ENCODE measurements at places on chromosomes 4 and X. TPM values are rescaled to one million over a fixed set of nuclear protein-coding genes. Genes with fewer than 3 reads are reported as not detected.

The TMEM271 gene
- total RNA-seq: not detected

The SSX3 gene
- not detected for total RNA-seq

The CSAG3 gene
- total RNA-seq: not detected

The MAP3K15 gene
- total RNA-seq: 1.3 TPM

The KANTR gene
- total RNA-seq: 7.7 TPM

The PI4K2B gene
- 10.3 TPM for total RNA-seq

The CXCL3 gene
- 3.7 TPM for total RNA-seq

The SMARCAD1 gene
- 57.1 TPM for total RNA-seq

The RAB39B gene
- total RNA-seq: 7.2 TPM

- no peak for DNase-seq
- H3K27me3 ChIP-seq: no peaks in the 10 kb centered on the region
- no peak overlapping the region for H3K27ac ChIP-seq
- H3K4me3 ChIP-seq: no peak overlapping the region
- no peaks in the 10 kb centered on the region for H3K4me1 ChIP-seq
Measured at GRCh38 chrX:134649770-134650169, 8.5 kb downstream of the PLAC1 start.

DNA sequence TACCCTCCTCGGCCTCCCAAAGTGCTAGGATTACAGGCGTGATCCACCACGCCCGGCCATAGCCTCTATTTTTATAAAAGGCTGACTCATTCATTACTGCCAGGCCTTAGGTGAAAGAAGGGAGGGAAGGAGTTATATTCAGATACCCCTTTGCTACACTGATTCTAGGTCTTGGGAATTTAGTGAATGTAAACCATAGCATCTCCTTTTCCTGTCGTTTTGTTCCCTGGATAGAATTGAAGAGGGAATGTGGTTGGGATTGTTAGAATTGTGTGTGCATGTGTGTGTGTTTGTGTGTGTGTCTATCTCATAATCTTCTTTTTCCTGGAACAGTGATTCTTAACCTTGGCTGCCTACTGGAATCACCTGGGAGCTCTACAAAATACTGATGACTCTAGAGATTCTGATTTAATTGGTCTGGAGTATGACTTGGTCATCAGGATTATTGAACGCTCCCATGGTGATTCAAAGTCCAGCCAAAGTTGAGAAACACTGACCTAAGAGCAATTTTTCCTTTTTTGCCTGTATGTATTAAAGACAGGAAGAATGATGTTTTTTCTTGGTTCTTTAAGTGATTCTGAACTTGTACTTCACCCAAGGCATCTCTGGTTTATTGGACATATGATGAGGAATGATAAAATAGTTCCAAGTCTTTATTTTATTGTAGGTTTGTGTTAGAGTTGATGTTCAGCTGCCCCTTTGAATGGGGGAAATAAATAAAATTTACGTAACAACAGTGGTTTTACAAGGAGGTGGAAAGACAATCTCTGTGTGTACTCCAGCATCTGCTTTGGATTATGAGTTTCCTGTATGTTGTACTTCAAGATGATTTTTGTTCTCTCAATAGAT is 37.0 kb downstream of the NAP1L5 start:
- H3K36me3 ChIP-seq: peaks cover 8% of the 10 kb centered on the region
- no peak for DNase-seq
- H3K4me1 ChIP-seq: no peaks in the 10 kb centered on the region
- H3K4me3 ChIP-seq: no peak overlapping the region

- H3K36me3 ChIP-seq: peaks cover 4% of the 10 kb centered on the region
- no peak for DNase-seq
- no peak overlapping the region for H3K27ac ChIP-seq
- H3K27me3 ChIP-seq: no peaks in the 10 kb centered on the region
Measured at GRCh38 chr4:55993994-55994663, 45.4 kb downstream of the CEP135 start.

DNA sequence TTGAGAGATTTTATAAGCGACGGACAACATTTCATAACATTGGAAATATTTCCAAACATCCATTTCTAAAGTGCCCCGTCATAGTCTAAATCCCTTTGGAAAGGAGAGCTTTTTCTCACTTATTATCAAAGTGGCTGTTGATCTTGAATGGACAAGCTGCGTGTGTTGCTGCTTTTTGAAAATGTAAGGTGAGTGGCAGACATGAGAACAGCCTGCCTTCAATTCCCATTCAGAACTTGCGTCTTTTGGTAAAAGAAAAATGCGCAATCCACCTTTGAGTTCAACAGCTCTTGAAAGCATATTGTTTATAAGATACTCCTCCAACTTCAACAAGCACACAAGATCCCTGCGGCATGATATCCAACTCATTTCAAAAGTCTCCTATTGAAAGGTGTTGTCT is 138.2 kb upstream of the PSAPL1 start:
- DNase-seq: no peak
- H3K27me3 ChIP-seq: no peaks in the 10 kb centered on the region
- no peak overlapping the region for H3K4me3 ChIP-seq
- H3K27ac ChIP-seq: no peak overlapping the region
- H3K36me3 ChIP-seq: peaks cover 12% of the 10 kb centered on the region
- no peaks in the 10 kb centered on the region for H3K4me1 ChIP-seq

- DNase-seq: no peak
- H3K4me3 ChIP-seq: no peak overlapping the region
- H3K4me1 ChIP-seq: no peaks in the 10 kb centered on the region
- peaks cover 2% of the 10 kb centered on the region for H3K36me3 ChIP-seq
Measured at GRCh38 chrX:154900323-154900722, 14.2 kb downstream of the F8A1 start.

- no peaks in the 10 kb centered on the region for H3K4me1 ChIP-seq
- DNase-seq: no peak
- H3K27me3 ChIP-seq: no peaks in the 10 kb centered on the region
- no peak overlapping the region for H3K4me3 ChIP-seq
- no peaks in the 10 kb centered on the region for H3K36me3 ChIP-seq
Measured at GRCh38 chrX:115491766-115492165, 69.2 kb upstream of the PLS3 start.

GRCh38 chr4:33948921-33949320 is 2295.4 kb downstream of the ARAP2 start:
- H3K27ac ChIP-seq: no peak overlapping the region
- H3K4me1 ChIP-seq: no peaks in the 10 kb centered on the region
- H3K4me3 ChIP-seq: no peak overlapping the region
- DNase-seq: no peak
- no peaks in the 10 kb centered on the region for H3K36me3 ChIP-seq

GRCh38 chr4:10048941-10049697 is 27.8 kb upstream of the SLC2A9 start:
- no peak overlapping the region for H3K27ac ChIP-seq
- H3K4me3 ChIP-seq: no peak overlapping the region
- DNase-seq: no peak
- peaks cover 3% of the 10 kb centered on the region for H3K36me3 ChIP-seq
- no peaks in the 10 kb centered on the region for H3K27me3 ChIP-seq

GRCh38 chrX:44459501-44459900 is 83.2 kb downstream of the FUNDC1 start:
- H3K36me3 ChIP-seq: no peaks in the 10 kb centered on the region
- H3K4me1 ChIP-seq: no peaks in the 10 kb centered on the region
- no peak for DNase-seq
- no peak overlapping the region for H3K27ac ChIP-seq

DNA sequence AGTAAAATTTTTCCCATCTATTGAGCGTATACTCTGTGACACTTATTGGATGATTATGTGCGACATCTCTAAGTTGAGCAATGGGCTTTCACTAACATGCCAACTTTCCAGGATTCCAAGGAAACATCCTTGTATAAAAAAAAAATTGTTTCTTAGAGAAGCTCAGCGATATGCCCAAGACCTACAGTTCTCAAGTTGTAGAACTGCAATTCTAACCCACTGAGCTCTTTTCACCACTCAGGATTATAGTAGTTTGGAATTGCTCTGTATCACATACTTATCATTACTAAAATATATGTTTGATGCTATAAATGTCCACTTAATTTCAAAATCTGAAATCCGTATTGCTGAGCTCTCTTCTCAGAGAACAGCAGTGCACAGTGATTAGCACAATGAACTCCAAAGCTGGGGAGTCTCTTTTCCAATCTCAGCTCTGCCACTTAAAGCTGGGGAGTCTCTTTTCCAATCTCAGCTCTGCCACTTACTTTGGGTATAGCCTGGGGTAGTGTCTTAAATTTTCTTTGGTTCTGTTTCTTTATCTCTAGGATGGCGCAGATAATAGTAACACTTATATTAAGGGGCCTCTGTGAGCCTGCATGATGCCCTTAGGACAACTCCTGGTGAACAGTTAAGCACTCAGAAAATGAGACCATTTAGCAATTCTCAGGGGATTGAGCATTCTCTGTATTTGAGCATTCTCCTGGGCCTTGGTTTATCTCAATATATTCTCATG is 1722.2 kb upstream of the AGA start:
- no peak for DNase-seq
- H3K27ac ChIP-seq: peak overlapping the region; percentile 19

GRCh38 chrX:46758163-46758955 is 559 bp downstream of the SLC9A7 start:
- no peak overlapping the region for H3K27ac ChIP-seq
- H3K4me1 ChIP-seq: peaks cover 5% of the 10 kb centered on the region
- DNase-seq: peak; percentile 35
- no peaks in the 10 kb centered on the region for H3K27me3 ChIP-seq
